ENCODE measurements at places on chromosomes 6 and 20.

DNA sequence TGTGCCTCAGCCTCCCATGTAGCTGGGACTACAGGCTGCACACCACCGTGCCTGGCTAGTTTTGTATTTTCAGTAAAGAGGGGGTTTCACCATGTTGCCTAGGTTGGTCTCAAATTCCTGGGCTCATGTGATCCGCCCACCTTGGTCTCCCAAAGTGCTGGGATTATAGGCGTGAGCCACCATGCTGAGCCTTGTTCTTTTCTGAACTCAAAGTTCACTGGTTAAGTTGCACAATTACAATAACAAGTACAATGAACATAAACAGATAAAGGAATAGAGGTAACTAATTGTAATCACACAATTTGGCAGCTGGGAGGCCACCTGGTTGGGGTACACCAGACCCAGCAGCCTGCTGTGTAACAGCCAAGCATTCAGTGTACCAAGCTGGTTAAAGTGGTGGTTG, 6.7 kb downstream of the NUDT3 start:
- no peak for DNase-seq

- peak; percentile 27 for DNase-seq
These were observed 14.8 kb upstream of the FAM83C start for GRCh38 chr20:35306931-35307517.

GRCh38 chr6:136171231-136171630, 78.9 kb downstream of the MTFR2 start:
- no peak for DNase-seq

- no peak for DNase-seq
These were observed 89.8 kb upstream of the ATXN1 start for GRCh38 chr6:16851044-16851540.

- DNase-seq = no peak
These were observed 641.1 kb downstream of the DHX35 start for GRCh38 chr20:39603219-39603618.

GRCh38 chr20:21048841-21049273, 57.3 kb downstream of the LINC00237 start:
- peak; percentile 44 for DNase-seq

- DNase-seq = no peak
These were observed 46.6 kb upstream of the EZR start for GRCh38 chr6:158865769-158866168.

GRCh38 chr6:66103954-66104353, 396.9 kb upstream of the EYS start:
- DNase-seq = no peak

GRCh38 chr6:70663881-70664466, 3.7 kb upstream of the SMAP1 start:
- no peak for DNase-seq

DNA sequence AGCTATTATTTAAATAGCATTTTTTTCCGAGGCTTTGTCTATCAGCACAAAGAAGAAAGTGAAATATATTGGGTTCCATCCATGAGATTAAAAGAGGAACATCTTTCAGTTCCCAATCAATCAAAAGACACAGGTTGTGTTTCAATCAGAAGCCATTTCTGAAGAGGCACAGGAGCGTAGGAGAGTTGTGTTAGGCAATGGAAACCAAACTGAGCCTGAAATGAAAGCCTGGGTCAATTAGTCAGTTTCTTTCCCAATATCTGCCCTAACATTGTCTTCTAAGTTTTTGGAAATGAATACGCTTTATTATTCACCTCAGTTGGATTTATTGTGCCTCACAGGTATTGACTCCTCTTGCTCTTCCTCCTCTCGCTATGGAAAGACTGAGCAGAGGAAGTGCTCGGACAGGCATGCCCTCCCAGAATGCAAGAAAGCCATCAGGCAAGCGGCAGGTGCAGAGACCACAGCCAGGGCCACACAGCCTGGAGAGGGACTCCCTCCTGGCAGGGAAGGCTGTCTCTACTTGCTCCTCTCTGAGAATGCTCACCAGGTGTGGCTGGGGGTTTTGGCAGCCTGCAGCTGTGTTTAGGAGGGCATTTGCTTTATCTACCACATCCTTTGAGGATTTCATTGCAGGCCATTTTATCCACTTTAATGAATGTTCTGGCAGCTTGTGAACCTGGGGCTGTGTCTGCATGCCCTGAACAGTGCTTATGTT, 100.8 kb upstream of the NEDD9 start:
- no peak for DNase-seq
